ENCODE measurements at places on chromosomes 11 and 22.

GRCh38 chr11:33540946-33541915 is 159.4 kb downstream of the C11orf91 start:
- DNase-seq = no peak

DNA sequence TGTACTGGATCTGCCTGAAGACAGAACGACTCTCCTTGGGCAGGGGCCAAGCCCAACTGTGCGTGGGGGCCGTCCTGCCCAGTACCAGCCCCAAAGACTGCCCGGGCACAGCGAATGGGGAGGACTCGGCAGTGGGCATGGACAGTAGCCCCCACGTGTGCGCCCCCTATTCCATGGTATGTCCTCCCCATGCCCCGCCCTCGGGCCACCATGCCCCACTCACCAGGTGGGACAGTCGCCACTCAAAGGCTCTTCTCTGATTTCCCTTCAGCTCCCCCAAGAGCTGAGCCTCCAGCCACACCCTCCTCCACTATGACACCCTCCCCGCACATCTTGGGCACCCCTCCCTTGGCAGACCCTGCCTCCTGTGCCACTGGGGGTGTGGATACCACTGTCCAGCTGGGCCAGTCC is 43.5 kb downstream of the GNB1L start:
- no peak for DNase-seq

- no peak for DNase-seq
Observed at GRCh38 chr22:36228944-36229343, 10.4 kb downstream of the APOL2 start.

GRCh38 chr22:23066200-23067022 is 3.9 kb upstream of the GNAZ start:
- no peak for DNase-seq

DNA sequence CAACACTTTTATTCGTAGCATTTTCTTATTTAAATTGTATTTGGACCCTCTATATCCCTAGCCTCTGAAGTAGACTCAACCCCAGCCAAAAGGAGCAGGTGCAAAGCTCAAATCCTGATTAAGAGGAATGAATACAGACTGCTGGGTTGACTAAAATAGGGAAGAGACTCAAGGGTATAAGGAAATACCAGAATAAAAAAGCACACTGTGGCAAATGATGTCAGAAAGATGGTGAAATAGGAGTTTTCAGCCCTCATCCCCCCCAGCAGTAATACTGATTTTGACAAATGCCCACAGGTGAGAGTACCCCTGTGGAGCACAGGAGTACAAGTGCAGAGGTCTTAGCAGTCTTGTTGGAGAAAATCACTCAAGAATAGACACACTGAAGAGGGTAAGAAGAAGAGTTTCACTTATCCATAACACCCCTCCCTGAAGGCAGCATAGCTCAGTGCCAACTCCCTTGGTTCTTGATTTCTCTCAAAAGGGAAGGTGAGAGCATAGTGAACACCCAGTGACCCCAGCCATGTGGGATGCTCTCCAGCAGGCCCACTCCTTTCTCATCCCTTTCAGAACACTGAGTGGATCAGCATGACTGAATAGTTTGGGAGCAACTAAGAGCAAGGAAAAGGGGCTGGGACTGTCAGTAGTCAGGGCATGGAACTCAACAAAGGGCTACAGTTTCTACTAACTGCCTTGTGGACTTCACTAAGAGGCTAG is 71.7 kb downstream of the TBC1D22A start:
- DNase-seq = no peak

- no peak for DNase-seq
Observed at GRCh38 chr11:47333886-47334443, 18.5 kb downstream of the MYBPC3 start.

- no peak for DNase-seq
Observed at GRCh38 chr11:10474551-10474950, 19.5 kb downstream of the AMPD3 start.

- no peak for DNase-seq
Observed at GRCh38 chr11:31780078-31780477, 31.0 kb downstream of the PAX6 start.

DNA sequence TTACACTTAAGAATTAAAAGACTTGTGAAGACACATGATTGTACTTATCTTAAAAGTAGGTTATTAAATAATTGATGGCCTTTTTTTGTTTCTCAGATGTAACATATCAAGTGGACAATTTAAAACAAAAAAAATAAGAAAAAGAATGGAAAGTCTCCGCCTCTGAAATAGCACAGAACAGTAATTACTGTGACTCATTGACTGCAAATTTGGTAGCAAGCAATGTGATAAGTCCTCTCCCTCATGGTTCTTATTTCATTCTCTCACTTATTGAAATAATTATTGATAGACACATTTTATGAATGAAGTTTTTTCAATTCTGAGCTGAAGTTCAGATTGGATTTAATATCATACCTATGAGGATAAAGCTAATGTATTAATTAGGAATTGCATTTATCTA is 717.9 kb upstream of the LUZP2 start:
- no peak for DNase-seq

GRCh38 chr11:114116357-114116756 is 56.8 kb downstream of the ZBTB16 start:
- DNase-seq = no peak

DNA sequence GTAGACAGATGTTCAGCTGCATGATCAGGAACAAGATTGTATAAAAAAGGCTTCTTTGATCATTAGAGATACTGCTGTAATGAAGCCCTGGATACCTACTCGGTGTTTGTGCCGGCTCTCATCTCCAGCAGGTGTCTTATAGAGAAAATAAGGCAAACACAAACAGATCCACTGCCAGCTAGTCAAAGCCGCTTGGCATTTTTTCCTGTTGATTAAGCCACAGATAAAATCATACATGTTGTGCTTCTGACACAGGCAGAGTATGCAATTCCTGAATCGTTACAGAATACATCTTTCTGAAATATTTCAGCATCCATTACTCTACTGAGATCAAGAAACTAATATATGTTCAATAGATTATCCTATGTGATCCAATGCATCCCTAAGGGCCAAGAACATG is 206.9 kb downstream of the CADM1 start:
- DNase-seq = no peak

DNA sequence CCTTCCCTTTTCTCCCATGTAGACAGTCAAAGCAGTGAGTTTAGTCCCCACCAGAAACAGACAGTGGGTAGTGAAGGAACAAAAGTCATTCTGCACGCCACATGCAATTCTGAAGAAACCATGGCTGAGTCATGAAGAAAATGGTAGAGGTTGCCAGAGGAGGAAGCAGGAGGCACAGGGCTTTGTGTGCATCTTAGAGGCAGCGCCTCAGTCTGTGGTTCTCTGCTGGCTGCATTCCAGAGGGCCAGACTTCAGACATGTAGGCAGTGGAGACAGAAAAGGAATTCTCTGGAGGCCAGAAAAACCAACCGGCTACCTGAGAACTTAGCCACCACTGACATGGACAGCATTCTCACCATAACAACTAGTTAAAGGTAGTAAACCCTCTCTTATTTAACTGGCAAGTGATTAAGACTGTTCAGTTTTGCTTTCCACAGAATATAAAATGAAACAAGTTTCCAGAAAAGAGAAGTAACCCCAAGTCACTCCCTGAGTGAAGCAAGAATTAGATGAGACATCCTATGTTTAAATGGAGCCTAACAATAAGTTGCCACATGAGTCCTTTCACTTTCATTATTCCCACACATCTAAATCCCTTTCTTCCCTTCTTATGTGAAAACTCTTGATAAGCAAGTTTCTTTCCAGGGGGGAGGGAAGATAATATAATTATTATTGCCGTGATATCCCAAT is 556.1 kb downstream of the SOX6 start:
- DNase-seq = no peak

DNA sequence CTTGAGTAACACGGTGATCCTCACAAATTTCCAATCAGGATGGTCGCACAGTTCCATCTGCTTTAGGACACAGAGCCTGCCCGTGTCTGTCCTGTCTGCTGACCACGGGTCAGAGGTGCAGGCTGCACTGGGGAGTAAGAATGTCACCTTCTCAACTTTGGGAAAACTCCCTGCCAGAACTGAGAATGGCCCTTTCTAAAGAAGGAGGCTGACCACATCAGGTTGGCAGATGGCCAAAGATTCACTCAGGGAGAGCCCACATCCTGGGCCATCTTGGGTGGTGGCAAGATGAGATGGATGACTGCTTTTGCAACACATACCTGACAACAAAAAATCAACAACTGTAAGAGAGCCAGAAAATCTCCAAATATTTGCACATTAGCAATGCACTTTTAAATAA is 101.9 kb downstream of the IGLL1 start:
- DNase-seq = no peak

DNA sequence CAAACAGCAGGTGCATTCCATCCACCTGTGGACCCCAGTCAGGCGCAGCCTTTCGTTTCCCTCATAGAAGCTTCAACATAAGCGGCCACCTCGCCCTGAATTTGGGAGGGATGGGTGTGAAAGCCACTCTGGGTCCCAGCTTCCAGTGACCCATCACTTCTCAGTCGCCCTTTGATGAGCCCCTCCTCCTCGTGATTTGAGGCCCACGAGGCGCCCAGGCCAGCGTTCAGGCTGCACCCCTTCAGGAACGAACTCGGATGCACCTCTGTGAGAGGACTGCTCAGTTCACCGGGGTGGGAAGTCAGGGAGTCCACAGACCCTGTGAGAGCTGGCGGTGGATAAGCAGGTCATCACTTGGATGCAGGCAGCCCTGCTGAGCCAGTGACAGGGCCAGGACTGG is 1118.2 kb downstream of the BRD1 start:
- DNase-seq = no peak

DNA sequence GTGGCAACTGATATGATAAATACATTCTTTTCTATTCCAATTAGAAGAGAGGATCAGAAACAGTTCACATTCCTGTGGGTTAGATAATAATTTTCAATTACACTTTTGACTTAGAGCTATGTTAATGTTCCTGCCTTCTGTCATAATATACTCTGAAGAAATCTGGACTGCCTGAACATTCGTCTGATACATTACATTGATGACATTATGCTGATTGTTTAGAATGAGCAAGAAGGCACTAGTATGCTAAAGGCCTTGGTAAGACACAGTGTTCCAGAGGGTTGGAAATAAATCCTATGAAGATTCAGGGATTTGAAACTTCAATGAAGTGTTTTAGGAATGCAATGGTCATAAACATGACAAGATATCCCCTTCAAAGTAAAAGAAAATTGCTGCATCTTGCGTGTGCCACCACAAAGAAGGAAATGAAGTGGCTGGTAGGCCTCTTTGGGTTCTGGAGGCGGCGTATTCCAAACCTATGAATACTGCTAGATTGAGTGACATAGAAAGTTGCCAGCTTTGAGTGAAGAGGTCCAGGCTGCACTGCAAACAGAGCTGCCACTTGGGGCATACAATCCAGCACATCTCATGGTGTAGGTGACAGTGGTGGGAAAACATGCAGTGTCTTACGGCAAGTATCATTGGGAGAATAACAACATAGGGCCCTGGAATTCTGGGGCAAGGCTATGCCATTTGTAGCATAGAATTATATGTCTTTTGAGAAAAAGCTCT is 21.2 kb upstream of the PDE3B start:
- DNase-seq = no peak

DNA sequence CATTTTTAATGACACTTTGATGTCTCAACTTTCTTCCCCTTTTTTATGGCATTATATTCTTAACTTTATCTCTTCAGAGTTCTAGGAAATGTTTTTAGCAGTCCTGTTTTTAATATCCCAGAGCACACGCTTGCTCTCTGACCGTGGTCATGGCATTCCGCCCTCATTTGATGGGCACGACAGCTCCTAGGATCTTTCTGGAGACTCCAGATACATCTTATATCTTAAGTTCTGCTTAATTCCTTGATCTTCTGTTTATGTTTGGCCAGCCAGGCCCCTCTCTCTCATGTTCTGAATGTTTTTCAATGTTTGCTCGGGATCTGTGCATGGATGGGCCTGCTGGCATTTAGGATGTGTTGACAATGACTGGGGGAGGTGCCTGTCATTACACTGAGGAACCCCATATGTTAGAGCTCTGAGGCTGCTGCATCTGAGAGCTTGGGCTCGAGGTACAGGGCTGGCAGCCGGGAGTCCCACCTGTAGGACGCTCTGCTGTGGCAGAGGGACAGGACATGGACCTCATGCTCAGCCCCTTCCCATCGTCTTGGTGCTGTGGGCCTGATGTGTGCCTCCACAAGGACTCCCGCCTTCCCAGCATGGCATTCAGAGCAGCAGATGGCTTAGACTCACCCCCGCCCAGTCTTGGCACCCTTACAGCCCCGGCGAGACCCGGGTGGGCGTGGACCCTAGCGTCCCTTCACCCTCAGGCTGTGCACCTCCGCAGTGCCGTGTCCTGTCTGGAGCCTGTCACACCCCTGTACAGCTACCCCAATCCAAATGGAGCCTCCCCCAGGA is 75.0 kb downstream of the CDKN1C start:
- no peak for DNase-seq

- DNase-seq = no peak
Observed at GRCh38 chr22:27418261-27418660, 383.3 kb downstream of the MN1 start.

GRCh38 chr11:1890856-1891830 is 552 bp downstream of the PRR33 start:
- no peak for DNase-seq

DNA sequence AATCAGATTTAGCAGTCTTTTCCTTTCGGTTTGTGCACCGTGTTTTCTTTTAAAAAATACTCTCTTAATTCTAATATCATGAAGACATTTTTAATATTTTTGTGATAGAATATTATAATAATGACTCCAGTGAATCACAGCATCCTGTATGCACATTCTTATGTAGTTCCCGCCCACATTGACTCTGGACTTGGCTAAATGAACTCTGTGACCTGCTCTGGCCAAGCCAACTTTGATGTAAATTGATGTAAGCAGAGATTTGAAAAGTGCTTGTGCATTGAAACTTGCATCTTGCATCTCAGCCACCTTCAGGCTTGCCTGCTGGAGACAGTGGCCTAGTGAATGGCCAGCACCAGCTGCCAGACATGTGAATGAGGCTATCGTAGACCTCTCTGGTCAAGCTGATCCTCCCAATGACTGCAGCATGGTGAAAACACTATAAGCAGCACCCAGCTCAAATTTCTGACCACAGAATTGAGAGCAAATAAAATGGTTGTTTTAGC is 29.2 kb upstream of the PGM2L1 start:
- no peak for DNase-seq

DNA sequence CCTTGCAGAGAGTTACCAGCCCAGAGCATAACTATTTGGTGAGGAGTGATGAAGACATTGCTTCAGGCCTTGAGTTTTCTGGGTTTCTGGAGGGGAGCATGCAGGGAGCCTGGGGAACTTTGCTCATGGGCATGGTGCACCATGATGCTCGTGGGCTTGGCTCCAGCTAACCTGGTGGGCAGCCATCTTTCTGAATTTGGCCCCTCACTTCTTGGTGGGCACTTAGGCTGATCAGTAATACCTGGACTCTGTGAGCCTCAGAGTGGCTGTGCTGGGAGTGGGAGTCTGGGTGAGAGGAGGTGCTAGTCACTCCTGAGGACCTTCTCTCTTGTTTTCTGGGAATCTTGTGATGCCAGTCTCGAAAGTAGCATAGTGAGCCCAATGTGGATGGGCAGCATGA is 30.6 kb downstream of the AMPD3 start:
- DNase-seq = no peak
